Kidney (tissue), 22 donors: ENCODE measurements at places on chromosomes 3 and 15.

DNA sequence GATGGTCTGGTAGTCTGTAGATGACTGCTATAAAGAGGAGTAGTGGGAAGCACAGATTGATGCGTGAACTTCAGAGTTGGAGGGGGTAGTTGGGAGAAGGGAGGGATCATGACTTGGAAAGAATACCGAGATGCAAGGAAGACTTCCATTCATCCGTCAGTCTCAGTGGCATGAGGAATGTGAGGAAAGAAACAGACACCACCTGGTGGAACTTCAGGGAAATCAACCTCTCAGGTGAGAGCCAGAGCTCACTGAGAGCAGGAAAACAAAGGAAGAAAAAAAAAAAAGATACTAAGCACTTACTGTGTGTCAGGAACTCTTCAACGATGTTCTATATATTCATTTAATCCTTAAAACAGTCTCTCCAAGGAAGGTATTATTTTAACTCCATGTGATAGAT, 172.4 kb downstream of the OXSM start:
- H3K4me1 ChIP-seq, result no peaks in the 10 kb centered on the region
- no peak for DNase-seq
- H3K27me3 ChIP-seq, result no peaks in the 10 kb centered on the region
- no peaks in the 10 kb centered on the region for H3K36me3 ChIP-seq
- no peak overlapping the region for H3K4me3 ChIP-seq
- no peak overlapping the region for H3K27ac ChIP-seq

GRCh38 chr15:29570121-29570947, 251.9 kb downstream of the TJP1 start:
- DNase-seq, result peak; percentile 62
- H3K27me3 ChIP-seq, result peaks cover 2% of the 10 kb centered on the region
- H3K27ac ChIP-seq, result no peak overlapping the region
- H3K36me3 ChIP-seq, result no peaks in the 10 kb centered on the region

- H3K4me1 ChIP-seq, result no peaks in the 10 kb centered on the region
- no peak overlapping the region for H3K27ac ChIP-seq
- no peak for DNase-seq
- H3K27me3 ChIP-seq, result no peaks in the 10 kb centered on the region
- H3K4me3 ChIP-seq, result no peak overlapping the region
- no peaks in the 10 kb centered on the region for H3K36me3 ChIP-seq
Measured at GRCh38 chr15:77094397-77095030, 23.6 kb upstream of the TSPAN3 start.

DNA sequence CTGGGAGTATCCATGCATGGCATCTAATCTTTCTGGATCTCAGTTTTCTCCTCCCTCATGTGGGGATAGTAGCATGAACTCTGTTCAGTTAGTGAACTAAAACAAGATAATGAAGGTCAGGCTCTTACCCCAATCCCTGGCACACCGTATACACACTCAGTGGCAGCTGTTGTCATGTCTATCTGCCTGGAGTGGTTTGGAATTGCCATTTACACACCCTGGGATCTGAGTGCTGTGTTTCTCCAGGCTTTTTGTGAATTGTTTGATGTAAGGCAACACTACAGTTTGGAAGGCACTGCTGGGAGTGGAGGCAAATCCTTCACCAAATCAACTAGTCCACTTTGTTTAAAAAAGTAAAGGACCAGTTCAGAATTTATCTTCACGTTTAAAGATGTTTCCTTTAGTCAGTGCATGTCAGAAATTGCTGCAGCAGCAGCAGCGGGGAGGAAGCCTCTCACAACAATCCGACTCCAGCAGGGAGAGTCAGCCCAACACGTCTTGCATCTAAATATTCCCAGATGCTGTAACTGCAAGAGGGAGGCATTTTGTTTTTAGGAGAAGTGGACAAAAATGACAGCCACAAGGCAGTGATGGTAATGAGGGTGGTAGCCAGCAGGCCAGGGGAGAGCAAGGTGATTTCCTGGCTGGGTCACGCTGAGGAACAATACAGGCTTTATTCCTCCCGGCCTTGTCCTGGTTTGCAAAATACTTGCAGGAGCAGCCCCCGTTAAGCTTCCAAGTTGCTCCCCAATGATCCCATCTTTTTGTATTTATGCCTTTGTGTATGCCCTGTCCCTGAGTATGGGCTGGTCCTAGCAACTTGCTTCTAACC, 128.5 kb upstream of the LRIG1 start:
- no peaks in the 10 kb centered on the region for H3K36me3 ChIP-seq
- H3K27me3 ChIP-seq, result no peaks in the 10 kb centered on the region
- DNase-seq, result peak; percentile 13
- H3K4me1 ChIP-seq, result no peaks in the 10 kb centered on the region

- peaks cover 22% of the 10 kb centered on the region for H3K4me1 ChIP-seq
- H3K4me3 ChIP-seq, result no peak overlapping the region
- no peak overlapping the region for H3K27ac ChIP-seq
- H3K27me3 ChIP-seq, result no peaks in the 10 kb centered on the region
- H3K36me3 ChIP-seq, result no peaks in the 10 kb centered on the region
Measured at GRCh38 chr3:149545049-149545448, 70.6 kb downstream of the TM4SF4 start.

GRCh38 chr15:83207009-83207659, 489 bp downstream of the HDGFL3 start:
- peaks cover 5% of the 10 kb centered on the region for H3K4me1 ChIP-seq
- peak; percentile 68 for DNase-seq

GRCh38 chr3:55144015-55144673, 216.3 kb upstream of the LRTM1 start:
- no peak for DNase-seq
- H3K36me3 ChIP-seq, result no peaks in the 10 kb centered on the region
- no peak overlapping the region for H3K27ac ChIP-seq
- no peaks in the 10 kb centered on the region for H3K27me3 ChIP-seq
- H3K4me1 ChIP-seq, result no peaks in the 10 kb centered on the region

- no peak for DNase-seq
- H3K27ac ChIP-seq, result no peak overlapping the region
- no peaks in the 10 kb centered on the region for H3K27me3 ChIP-seq
- H3K36me3 ChIP-seq, result no peaks in the 10 kb centered on the region
- H3K4me3 ChIP-seq, result no peak overlapping the region
- no peaks in the 10 kb centered on the region for H3K4me1 ChIP-seq
Measured at GRCh38 chr3:130423064-130423463, 77.6 kb downstream of the COL6A5 start.

DNA sequence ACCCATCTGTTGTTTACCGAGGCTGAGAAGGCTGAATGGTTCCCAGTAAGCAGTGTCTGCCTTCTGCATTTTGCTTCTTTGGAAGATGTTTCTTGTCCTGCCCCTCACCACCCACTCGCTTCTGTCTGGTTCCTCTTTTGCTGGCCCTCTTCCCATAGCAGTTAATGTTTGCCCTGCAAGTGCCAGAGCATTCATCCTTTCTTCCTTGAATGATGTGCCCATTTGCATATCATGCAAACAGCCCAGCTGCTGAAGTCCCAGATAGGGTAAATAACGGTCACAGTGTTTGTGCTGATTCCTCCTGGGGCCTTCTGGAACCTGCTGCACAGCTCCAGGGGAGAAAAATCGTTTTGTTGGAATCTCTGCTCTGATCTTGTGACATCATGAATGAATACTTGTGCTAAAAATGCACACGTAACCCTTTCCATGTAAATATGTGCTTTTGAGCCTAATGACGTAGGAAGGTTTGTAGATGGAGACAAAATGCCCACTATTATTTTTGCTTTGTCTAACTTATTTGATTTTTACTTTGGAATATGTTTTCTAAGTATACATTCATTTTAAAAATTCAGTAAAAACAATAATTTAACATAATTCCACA, 381.0 kb downstream of the SOX2 start:
- no peaks in the 10 kb centered on the region for H3K27me3 ChIP-seq
- H3K4me3 ChIP-seq, result no peak overlapping the region
- H3K27ac ChIP-seq, result no peak overlapping the region
- no peak for DNase-seq

GRCh38 chr3:59750391-59750790, 700.6 kb upstream of the CFAP20DC start:
- no peaks in the 10 kb centered on the region for H3K4me1 ChIP-seq
- H3K27ac ChIP-seq, result no peak overlapping the region
- H3K27me3 ChIP-seq, result no peaks in the 10 kb centered on the region
- H3K4me3 ChIP-seq, result no peak overlapping the region
- no peaks in the 10 kb centered on the region for H3K36me3 ChIP-seq

GRCh38 chr3:32597656-32598055, 27.0 kb upstream of the DYNC1LI1 start:
- DNase-seq, result no peak
- H3K27ac ChIP-seq, result no peak overlapping the region
- H3K27me3 ChIP-seq, result no peaks in the 10 kb centered on the region
- no peaks in the 10 kb centered on the region for H3K4me1 ChIP-seq
- no peaks in the 10 kb centered on the region for H3K36me3 ChIP-seq

DNA sequence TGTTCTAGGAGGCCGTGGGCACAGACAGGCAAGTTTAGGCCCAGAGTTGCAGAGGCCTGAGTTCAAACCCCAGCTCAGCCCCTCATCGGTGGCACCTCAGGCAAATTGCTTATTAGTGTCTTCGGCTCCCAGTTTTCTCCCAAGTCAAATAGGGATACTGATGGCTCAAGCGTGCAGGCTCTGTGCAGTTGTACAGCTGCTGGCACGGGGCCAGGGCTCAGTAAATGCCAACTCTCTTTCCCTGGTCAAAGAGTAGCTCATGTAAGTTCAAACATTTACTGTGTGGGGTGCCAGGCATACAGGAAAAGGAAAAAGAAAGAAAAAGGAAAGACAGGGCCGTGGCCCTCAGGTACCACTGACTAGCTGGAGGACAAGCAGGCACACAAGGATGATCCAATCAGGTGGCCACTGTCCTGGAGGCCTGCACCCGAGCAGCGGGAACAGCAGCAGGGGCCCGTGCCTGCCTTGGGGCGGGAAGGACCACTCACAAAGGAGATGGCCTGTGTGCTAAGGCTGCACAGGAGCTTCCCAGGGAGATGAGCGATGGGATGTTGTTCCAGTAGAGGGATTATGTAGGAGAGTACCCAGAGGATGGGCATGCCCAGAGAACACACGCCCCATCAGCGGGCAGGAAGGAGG, 70.8 kb downstream of the TBC1D2B start:
- no peaks in the 10 kb centered on the region for H3K27me3 ChIP-seq
- no peak overlapping the region for H3K27ac ChIP-seq
- peaks cover 7% of the 10 kb centered on the region for H3K4me1 ChIP-seq
- H3K4me3 ChIP-seq, result no peak overlapping the region
- no peak for DNase-seq

- no peak overlapping the region for H3K4me3 ChIP-seq
- no peak for DNase-seq
- H3K36me3 ChIP-seq, result no peaks in the 10 kb centered on the region
- H3K4me1 ChIP-seq, result no peaks in the 10 kb centered on the region
- H3K27ac ChIP-seq, result no peak overlapping the region
Measured at GRCh38 chr15:87940768-87941167, 315.8 kb downstream of the NTRK3 start.

DNA sequence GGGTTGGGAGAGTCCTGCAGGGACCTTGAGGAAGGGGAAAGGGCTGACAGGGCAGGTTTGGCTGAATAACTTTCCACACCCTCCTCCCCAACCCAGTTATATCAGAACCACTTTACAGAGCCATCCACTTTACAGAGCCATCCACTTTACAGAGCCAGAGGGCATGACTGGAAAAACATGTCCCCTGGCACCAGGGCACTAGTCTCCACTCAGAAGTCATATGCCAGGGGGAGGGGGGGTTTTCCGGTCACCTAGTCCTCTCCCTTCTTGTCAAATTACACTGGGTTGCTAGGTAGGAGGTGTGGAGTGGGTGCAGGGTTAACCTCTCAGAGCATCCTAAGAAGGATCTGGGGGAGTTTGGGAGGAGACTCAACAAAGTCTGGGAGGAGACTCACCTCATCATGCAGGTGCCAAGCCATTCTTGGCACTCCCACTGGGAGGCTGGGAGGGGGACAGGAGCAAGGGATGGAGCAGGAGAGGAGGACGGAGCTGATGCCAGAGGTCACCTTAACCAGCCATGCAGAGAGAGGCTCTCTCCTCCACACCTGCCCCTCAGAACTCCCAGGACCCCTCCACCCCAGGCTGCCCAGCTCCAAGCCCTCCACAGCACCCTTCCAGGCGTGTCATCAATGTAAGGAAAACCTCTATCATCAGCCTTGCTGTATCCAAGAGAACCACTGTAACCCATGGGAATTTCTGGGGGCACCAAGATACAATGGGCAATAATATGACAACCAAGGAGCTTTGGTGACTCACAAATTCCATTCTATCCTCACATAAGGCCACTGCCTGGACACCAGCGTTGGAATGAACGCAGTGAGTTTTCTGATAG, 1.7 kb downstream of the LRRC2 start:
- no peak overlapping the region for H3K4me3 ChIP-seq
- H3K27me3 ChIP-seq, result no peaks in the 10 kb centered on the region
- no peak overlapping the region for H3K27ac ChIP-seq
- H3K4me1 ChIP-seq, result peaks cover 2% of the 10 kb centered on the region
- no peaks in the 10 kb centered on the region for H3K36me3 ChIP-seq

- DNase-seq, result no peak
- no peak overlapping the region for H3K27ac ChIP-seq
- no peaks in the 10 kb centered on the region for H3K36me3 ChIP-seq
- no peaks in the 10 kb centered on the region for H3K27me3 ChIP-seq
Measured at GRCh38 chr15:70956201-70956995, 63.8 kb downstream of the LRRC49 start.

DNA sequence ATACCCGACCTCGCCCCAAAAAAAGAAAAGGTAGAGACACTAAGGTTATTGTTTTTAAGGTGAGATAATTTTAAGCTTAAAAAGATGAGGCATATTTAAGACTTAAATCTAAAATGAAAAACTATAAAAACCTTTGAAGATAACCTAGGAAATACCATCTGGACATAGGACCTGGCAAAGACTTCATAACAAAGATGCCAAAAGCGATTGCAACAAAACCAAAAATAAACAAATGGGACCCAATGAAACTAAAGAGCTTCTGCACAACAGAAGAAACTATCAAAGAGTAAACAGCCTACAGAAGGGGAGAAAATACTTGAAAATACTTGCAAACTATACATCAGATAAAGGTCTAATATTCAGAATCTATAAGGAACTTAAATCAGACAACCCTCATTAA, 80.9 kb downstream of the TMCC1 start:
- H3K4me3 ChIP-seq, result no peak overlapping the region
- no peaks in the 10 kb centered on the region for H3K4me1 ChIP-seq
- H3K27ac ChIP-seq, result no peak overlapping the region
- no peaks in the 10 kb centered on the region for H3K27me3 ChIP-seq

DNA sequence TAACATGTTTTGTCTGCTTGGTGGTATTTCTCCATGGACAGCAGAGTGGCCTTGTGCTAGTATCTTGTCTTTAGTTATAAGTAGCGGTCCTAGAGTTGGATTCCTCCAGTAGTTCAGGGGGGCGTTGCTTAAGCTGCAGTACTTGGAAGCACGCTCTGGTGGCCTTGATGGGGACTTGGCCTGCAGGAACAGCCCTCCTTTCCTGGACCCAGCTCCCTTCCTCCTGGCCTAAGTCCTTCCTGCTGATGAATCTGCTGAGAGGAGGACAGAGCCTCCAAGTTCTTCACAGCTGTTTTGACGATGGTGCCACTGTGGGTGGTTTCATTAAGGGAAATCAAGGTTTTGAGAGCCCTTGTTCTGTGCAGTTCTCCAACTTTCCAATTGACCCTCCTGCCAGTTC, 38.6 kb upstream of the SEC22A start:
- peaks cover 10% of the 10 kb centered on the region for H3K36me3 ChIP-seq
- no peak overlapping the region for H3K27ac ChIP-seq
